ENCODE measurements at places on chromosomes 6 and 20. TPM values are rescaled to one million over a fixed set of nuclear protein-coding genes. Genes with fewer than 3 reads are reported as not detected.
A peak's percentile ranks its signal among the peaks of the same experiment; 100 is the strongest.

- DNase-seq: peak; percentile 50
- H3K4me3 ChIP-seq: no peak overlapping the region
- H3K4me1 ChIP-seq: no peaks in the 10 kb centered on the region
- H3K27ac ChIP-seq: no peak overlapping the region
- H3K36me3 ChIP-seq: no peaks in the 10 kb centered on the region
- H3K27me3 ChIP-seq: no peaks in the 10 kb centered on the region
Observed at GRCh38 chr6:126312013-126312665, 27.8 kb upstream of the CENPW start.

GRCh38 chr20:55488593-55488992 lies 516.7 kb downstream of the CBLN4 start:
- no peaks in the 10 kb centered on the region for H3K4me1 ChIP-seq
- no peak overlapping the region for H3K4me3 ChIP-seq
- H3K36me3 ChIP-seq: no peaks in the 10 kb centered on the region

DNA sequence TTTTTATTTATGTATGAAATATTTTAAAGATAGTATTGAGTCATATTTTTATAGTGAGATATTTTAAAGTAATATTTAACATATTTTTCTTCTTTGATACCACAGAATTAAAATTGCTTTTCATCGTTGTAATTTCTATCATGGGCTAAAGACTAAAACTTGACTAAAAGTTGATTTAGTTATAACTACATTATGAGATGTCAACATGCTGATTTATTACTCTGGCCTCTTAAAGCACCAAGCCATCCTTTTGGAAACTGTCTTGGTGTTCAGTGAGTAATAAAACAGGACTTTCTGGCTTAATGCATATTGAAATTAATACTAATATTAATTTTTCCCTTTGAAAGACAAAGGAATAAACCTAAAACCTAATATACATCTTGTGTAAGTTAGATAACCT lies 95.2 kb upstream of the ADGRF4 start:
- no peak overlapping the region for H3K4me3 ChIP-seq
- H3K27me3 ChIP-seq: no peaks in the 10 kb centered on the region
- H3K4me1 ChIP-seq: no peaks in the 10 kb centered on the region
- no peak for DNase-seq

- no peaks in the 10 kb centered on the region for H3K4me1 ChIP-seq
- H3K27me3 ChIP-seq: peaks cover 39% of the 10 kb centered on the region
- peak; percentile 83 for DNase-seq
- H3K36me3 ChIP-seq: no peaks in the 10 kb centered on the region
- H3K27ac ChIP-seq: no peak overlapping the region
Observed at GRCh38 chr6:159106627-159107241, 61.9 kb upstream of the TAGAP start.

The CHMP4B gene
- total RNA-seq: 43.9 TPM

GRCh38 chr6:74410630-74411029 lies 714.6 kb downstream of the CD109 start:
- H3K36me3 ChIP-seq: no peaks in the 10 kb centered on the region
- no peak for DNase-seq
- no peaks in the 10 kb centered on the region for H3K4me1 ChIP-seq
- no peak overlapping the region for H3K4me3 ChIP-seq
- no peak overlapping the region for H3K27ac ChIP-seq
- H3K27me3 ChIP-seq: no peaks in the 10 kb centered on the region

The ANGPT4 gene
- not detected for total RNA-seq

- H3K27ac ChIP-seq: peak within 1 kb of the TSS; percentile 69
- H3K4me3 ChIP-seq: peak within 1 kb of the TSS; percentile 78
- H3K4me1 ChIP-seq: peaks cover 100% of the 10 kb centered on the region
- H3K36me3 ChIP-seq: peaks cover 8% of the 10 kb centered on the region
- H3K27me3 ChIP-seq: no peaks in the 10 kb centered on the region
Observed at GRCh38 chr20:62367136-62367632, at the start of gene LAMA5. Gene LAMA5 (minus strand): TSS chr20:62367312. CDS start chr20:62367245, 67 bp downstream.

The PI3 gene
- not detected for total RNA-seq

DNA sequence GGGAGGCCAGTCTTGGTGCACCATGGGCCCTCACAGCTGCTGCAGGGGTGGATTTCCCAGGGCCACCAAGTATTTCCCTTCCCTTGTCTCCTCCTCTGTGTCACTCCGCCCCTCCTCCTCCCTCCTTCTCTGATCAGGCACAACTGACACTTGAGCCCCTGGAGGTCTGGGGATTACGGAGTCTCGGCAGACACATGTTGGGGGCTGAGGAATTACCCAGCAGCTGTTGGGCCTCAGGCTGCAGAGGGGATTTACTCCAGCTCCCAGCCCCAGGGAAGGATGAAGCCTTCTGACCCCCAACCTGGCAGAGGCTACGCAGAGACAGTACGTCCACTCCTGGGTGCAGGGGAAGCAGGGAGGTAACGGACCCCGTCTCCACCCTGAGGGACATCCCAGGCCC lies 420.5 kb upstream of the SULF2 start:
- no peak overlapping the region for H3K27ac ChIP-seq
- no peak overlapping the region for H3K4me3 ChIP-seq
- no peaks in the 10 kb centered on the region for H3K36me3 ChIP-seq
- peaks cover 19% of the 10 kb centered on the region for H3K27me3 ChIP-seq
- DNase-seq: no peak

- no peak within 1 kb of the TSS for H3K4me3 ChIP-seq
- no peak for DNase-seq
- H3K36me3 ChIP-seq: no peaks in the 10 kb centered on the region
- peaks cover 9% of the 10 kb centered on the region for H3K4me1 ChIP-seq
Observed at GRCh38 chr6:19836799-19837510, at the start of gene ID4. Gene ID4 (plus strand): TSS chr6:19837370. CDS start chr6:19837755, 385 bp downstream.

All from K562 (cell line).